ENCODE measurements at places on chromosomes 13 and 19. TPM values are rescaled to one million over a fixed set of nuclear protein-coding genes. Genes with fewer than 3 reads are reported as not detected.

The SYCN gene
- total RNA-seq: not detected

The SNRPA gene
- 201 TPM for total RNA-seq

The NAPSA gene
- total RNA-seq: 53.3 TPM

The QPCTL gene
- 20.8 TPM for total RNA-seq

The PEAK3 gene
- not detected for total RNA-seq

The ZNF256 gene
- total RNA-seq: 10.6 TPM

The ZNF296 gene
- total RNA-seq: 5.2 TPM

The ADGRE2 gene
- 3.1 TPM for total RNA-seq

Measured in activated T-cell treated with anti-CD3 and anti-CD28 coated beads, Interleukin-2, amount 50 U/mL, for 72 hours (primary cell).